ENCODE measurements at places on chromosomes 7 and 10. TPM values are rescaled to one million over a fixed set of nuclear protein-coding genes. Genes with fewer than 3 reads are reported as not detected.

CLDN4 gene
- total RNA-seq = 325 TPM

SEMA3C gene
- 67.7 TPM for total RNA-seq

STK17A gene
- total RNA-seq = 53.5 TPM

FEZF1 gene
- total RNA-seq = 0.22 TPM

CUTC gene
- total RNA-seq = 9.3 TPM

DNA sequence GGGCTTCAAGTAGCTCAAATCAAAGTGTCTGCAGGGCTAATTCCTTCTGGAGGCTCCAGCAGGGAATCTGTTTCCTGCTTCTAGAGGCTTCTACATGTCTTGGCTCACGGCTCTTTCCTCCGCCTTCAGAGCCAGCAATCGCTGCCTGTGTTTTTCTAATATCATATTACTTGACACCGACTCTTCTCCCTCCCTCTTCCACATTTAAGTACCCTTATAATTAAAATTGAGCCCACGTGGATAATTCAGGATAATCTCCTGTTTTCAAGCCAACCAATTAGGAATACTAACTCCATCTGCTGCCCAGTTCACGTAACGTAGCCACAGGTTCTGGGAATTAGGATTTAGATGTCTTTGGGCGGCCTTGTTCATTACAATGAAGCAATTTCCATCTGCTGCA is 372.2 kb downstream of the DPP6 start:
- no peak for DNase-seq

DNA sequence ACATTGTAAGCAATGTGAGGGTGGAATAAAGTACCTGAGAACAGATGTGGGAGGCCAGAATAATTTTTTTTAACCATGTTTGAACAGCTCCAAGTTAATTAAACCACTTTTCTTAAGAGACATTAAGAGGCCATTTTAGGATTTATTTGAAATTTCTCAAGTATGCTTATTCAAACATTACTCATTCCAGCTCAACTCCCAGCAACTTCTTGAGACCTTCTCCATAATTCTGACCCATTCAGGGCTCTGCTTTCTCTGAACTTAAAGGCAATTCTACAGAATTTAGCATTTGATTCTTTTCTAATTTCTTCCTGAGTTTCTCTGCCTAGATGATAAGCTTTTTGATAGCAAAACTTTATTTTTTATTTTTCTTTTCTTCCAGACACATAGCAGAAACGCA is 314.5 kb downstream of the CAMK1D start:
- DNase-seq = no peak

- no peak for DNase-seq
Observed at GRCh38 chr10:80473096-80473657, 19.1 kb downstream of the TSPAN14 start.

DNA sequence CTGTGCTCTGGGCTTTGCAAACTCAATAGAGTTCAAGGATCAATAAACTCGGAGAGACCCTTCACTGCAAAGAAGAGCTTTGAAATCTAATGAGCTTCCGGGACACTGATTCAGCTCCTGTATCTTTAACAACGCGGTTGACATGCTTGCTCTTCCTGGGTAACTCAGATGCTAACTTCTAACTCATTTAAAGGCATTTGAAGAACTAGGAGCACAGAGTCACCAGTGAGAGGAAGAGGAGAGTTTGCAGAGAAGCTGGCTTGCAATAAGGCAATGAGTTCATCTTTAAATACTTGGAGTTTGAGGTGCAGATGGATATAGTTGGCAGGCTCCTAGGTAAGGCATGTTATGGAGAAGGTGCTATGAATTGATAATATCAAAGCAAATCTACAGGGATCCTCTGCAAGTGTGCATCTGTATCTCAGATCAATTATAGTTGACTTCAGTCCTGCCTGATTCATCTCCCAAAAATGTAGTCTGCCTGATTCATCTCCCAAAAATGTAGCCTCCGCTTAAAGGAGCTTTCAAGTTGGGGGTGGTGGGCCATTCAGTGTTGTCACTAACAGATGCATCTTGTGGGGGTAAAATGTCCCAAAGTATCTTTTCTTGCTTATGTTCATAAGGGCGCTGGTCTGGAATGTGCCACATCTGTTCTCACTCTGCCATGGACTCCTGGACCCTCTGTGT is 182.5 kb upstream of the PRSS58 start:
- DNase-seq = peak; percentile 15

- DNase-seq = peak; percentile 15
Observed at GRCh38 chr10:96719200-96719599, 1.1 kb downstream of the PIK3AP1 start.

- no peak for DNase-seq
Observed at GRCh38 chr7:91228927-91229558, 35.2 kb upstream of the FZD1 start.

GRCh38 chr10:133225707-133226191 is 4.3 kb upstream of the UTF1 start:
- DNase-seq = no peak

DNA sequence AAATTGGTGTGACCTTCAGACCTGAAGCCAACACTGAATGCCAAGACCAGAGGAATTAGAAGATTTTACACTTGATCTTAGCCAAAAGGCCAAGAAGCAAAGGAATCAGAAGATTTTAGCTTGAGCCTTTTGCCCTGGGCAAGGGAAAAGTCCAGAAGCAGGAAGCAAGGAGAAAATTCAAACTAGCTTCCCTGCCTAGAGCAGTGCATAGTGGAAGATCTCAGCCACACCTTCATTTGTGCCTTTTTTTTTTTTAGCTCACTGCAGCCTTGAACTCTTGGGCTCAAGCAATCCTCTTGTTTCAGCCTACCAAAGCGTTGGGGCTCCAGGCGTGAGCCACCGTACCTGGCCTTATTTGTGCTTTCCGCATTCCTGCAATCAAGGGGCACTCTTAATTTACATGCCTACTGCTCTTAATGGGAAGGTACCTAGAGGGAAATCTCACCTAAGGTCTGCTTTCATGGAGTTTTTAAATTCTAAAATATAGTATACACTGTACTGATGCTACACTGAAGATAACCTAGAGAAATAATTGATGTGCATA is 8.3 kb upstream of the PIP4K2A start:
- no peak for DNase-seq

GRCh38 chr7:142508251-142508650 is 241.0 kb upstream of the PRSS1 start:
- peak; percentile 53 for DNase-seq

Measured in Calu3 (cell line).